Epithelial cell of umbilical artery (primary cell): ENCODE measurements at places on chromosomes 2 and 18. TPM values are rescaled to one million over a fixed set of nuclear protein-coding genes. Genes with fewer than 3 reads are reported as not detected.

Gene KIF5C
- under 0.01 TPM in 2 replicates for total RNA-seq

Gene ERBB4
- total RNA-seq = under 0.01 TPM in 2 replicates

Gene AGXT
- not detected in 2 replicates for total RNA-seq

Gene RAB1A
- total RNA-seq = 109 and 123 TPM in 2 replicates

Gene IGFBP2
- total RNA-seq = 151 and 164 TPM in 2 replicates

Gene TTR
- not detected in 2 replicates for total RNA-seq

Gene RFTN2
- total RNA-seq = 2.7 and 5.5 TPM in 2 replicates

Gene KCNG2
- total RNA-seq = not detected in 2 replicates

Gene ERICH2
- total RNA-seq = not detected in 2 replicates

Gene SOX11
- total RNA-seq = under 0.01 TPM in 2 replicates

Gene C2orf66
- under 0.01 TPM in 1 of 2 replicates, not detected in the other for total RNA-seq

Gene CDK15
- total RNA-seq = 0.30 TPM in 1 of 2 replicates, not detected in the other

Gene GPR35
- total RNA-seq = 0.15 TPM in 1 of 2 replicates, not detected in the other

Gene KCNJ13
- total RNA-seq = under 0.01 TPM in 1 of 2 replicates, not detected in the other

Gene ATL2
- 78.9 and 176 TPM in 2 replicates for total RNA-seq

Gene SLC14A1
- total RNA-seq = under 0.01 and 1.5 TPM in 2 replicates

Gene TMEM17
- 1.3 and 1.4 TPM in 2 replicates for total RNA-seq

Gene NMUR1
- under 0.01 TPM in 1 of 2 replicates, not detected in the other for total RNA-seq

Gene C1QL2
- total RNA-seq = 0.15 TPM in 1 of 2 replicates, not detected in the other

Gene CMPK2
- total RNA-seq = 9.7 and 57.6 TPM in 2 replicates

Gene TUBA4B
- not detected in 2 replicates for total RNA-seq

Gene NCKAP5
- total RNA-seq = 0.32 and 2.9 TPM in 2 replicates

Gene LCT
- not detected in 2 replicates for total RNA-seq

Gene SUPT7L
- 12.6 and 17.2 TPM in 2 replicates for total RNA-seq

Gene CCDC141
- under 0.01 and 0.15 TPM in 2 replicates for total RNA-seq
